ENCODE measurements at places on chromosomes 3 and 15. TPM values are rescaled to one million over a fixed set of nuclear protein-coding genes. Genes with fewer than 3 reads are reported as not detected.

Gene GLDN
- not detected for total RNA-seq

Gene UPK1B
- total RNA-seq = 0.16 TPM

Gene GHSR
- not detected for total RNA-seq

Gene SUSD5
- total RNA-seq = 9.3 TPM
